Neuronal stem cell (in vitro differentiated cells): ENCODE measurements at places on chromosomes 5 and 9.

DNA sequence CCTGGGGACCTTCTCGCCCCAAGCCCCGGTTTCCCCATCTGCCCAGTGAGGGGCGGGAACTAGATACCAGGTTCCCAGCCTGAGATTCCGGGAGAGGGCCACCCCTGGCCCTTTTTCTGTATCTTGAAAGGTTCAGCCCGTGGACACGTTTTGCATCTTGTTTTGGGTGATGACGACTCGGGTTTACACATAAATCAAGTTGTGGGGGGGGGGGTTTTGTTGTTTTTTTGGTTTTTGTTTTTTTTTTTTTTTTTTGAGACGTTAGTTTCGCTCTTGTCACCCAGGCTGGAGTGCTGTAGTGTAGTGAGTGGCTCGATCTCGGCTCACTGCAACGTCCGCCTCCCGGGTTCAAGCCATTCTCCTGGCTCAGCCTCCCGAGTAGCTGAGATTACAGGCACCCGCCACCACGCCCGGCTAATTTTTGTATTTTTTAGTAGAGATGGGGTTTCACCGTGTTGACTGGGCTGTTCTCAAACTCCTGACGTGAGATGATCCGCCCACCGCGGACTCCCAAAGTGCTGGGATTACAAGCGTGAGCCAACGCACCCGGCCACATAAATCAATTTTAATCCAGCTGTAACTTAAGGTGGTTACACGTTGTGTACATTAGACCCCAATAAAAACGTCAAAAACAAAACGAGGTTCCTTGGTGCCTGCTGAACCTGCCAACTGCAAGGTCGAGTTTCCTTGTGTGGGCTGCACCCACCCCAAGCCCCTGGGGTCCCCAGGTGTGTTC is 1.1 kb upstream of the BRD3 start:
- DNase-seq: no peak

- DNase-seq: no peak
Measured at GRCh38 chr5:101271416-101271815, 368.3 kb upstream of the ST8SIA4 start.

DNA sequence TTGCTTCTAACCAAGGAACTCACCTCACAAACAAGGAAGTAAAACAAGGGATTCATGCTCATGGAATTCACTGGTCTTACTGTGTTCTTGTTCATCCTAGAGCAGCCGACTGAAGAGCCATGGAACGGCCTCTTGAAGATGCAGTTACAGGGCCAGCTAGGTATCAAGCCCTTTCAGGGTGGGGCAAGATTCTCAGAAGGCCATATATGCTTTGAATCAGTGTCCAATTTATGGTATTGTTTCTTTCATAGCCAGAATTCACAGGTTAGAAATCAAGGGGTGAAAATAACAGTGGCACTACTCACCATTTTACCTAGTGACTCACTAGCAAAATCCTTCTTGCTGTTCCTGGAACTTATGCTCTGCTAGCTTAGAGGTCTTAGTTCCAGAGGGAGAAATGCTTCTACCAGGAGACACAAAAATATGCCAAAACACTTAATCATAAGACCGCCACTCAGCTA is 159.5 kb upstream of the CDH10 start:
- DNase-seq: no peak

- no peak for DNase-seq
Measured at GRCh38 chr5:98363157-98363556, 410.3 kb upstream of the RGMB start.
